ENCODE measurements at places on chromosomes 4 and X.

GRCh38 chr4:13821522-13821921 is 194.0 kb upstream of the BOD1L1 start:
- no peak overlapping the region for H3K4me3 ChIP-seq
- no peaks in the 10 kb centered on the region for H3K36me3 ChIP-seq
- H3K27me3 ChIP-seq: no peaks in the 10 kb centered on the region
- H3K4me1 ChIP-seq: no peaks in the 10 kb centered on the region
- H3K27ac ChIP-seq: no peak overlapping the region
- no peak for DNase-seq

DNA sequence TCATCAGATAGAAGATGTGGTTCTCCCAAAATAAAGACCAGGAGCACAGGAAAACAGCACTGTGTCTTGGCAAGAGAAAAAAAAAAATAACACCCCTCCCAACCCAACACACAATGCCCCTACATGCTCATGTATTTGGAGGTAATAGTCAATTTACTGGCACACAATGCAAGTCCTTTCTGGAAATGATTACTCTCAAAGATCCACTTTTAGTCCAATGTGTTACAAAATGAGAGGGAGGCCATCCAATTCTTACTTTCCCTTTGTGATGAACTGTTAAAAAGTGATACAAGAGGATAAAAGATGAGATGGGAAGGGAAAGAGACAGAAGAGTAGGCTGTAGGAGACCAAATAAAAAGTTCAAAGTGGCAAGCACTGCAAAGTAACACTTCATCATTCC is 180.3 kb upstream of the DKK2 start:
- H3K36me3 ChIP-seq: no peaks in the 10 kb centered on the region
- H3K4me3 ChIP-seq: no peak overlapping the region
- H3K27me3 ChIP-seq: no peaks in the 10 kb centered on the region
- H3K4me1 ChIP-seq: no peaks in the 10 kb centered on the region
- no peak overlapping the region for H3K27ac ChIP-seq

DNA sequence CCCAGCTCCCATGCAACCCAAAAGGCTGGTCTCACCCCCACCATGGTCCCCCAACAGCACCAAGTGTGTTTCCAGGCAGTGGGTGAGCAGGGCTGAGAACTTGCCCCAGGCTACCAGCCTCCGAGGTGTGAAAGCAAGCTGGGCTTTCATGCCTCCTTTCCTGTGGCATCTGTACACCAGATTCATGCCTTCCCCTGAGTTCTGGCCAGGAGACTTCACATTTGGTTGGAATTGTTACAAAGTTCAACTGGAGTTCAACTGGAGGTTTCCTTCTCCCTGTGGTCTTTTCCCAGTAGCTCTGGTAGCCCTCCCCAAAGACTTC is 77.6 kb upstream of the RAB40AL start:
- no peaks in the 10 kb centered on the region for H3K36me3 ChIP-seq
- no peak overlapping the region for H3K27ac ChIP-seq
- no peaks in the 10 kb centered on the region for H3K4me1 ChIP-seq
- no peaks in the 10 kb centered on the region for H3K27me3 ChIP-seq
- H3K4me3 ChIP-seq: no peak overlapping the region
- DNase-seq: no peak

GRCh38 chr4:179110356-179110755 is 1668.1 kb upstream of the AGA start:
- H3K27ac ChIP-seq: no peak overlapping the region
- H3K36me3 ChIP-seq: no peaks in the 10 kb centered on the region
- no peaks in the 10 kb centered on the region for H3K4me1 ChIP-seq
- DNase-seq: no peak

- H3K4me3 ChIP-seq: no peak overlapping the region
- no peak for DNase-seq
- no peaks in the 10 kb centered on the region for H3K36me3 ChIP-seq
- H3K27ac ChIP-seq: no peak overlapping the region
- H3K27me3 ChIP-seq: no peaks in the 10 kb centered on the region
Observed at GRCh38 chrX:2820136-2820771, 8.5 kb upstream of the GYG2 start.

DNA sequence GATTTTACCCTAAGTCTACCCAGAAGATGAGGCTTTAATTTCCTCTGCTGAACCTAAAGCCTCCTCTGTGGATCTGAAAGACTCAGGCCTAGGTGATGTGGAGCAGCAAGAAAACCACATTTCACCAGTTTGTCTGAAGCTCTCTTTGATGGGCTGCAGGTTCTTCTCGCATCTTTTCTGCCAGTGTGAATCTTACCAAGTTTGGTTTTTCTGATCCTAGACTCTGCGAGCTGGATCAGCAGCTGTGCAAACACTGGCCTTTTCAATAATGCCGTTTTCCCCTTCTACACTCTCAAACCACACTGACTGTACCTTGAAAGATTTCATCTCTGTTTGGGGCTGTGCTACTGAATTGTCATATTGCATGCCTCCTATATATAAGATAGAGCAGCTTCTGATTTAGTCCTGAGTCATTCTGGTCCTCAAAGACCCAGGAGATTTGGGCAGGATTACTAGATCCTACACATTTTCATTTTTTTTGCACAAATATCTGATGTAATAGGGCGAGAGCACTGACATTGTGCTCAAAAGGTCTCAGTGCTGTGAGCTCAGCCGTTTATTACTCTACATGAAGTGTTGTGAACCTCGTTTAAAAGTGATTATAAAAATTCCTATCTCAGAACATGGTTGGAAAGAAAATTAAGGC is 133.6 kb upstream of the FAM9C start:
- no peaks in the 10 kb centered on the region for H3K27me3 ChIP-seq
- H3K4me3 ChIP-seq: no peak overlapping the region
- H3K36me3 ChIP-seq: no peaks in the 10 kb centered on the region

GRCh38 chr4:127995776-127996175 is 30.6 kb downstream of the ABHD18 start:
- no peak overlapping the region for H3K4me3 ChIP-seq
- H3K36me3 ChIP-seq: no peaks in the 10 kb centered on the region
- DNase-seq: peak; percentile 8
- no peak overlapping the region for H3K27ac ChIP-seq
- H3K4me1 ChIP-seq: no peaks in the 10 kb centered on the region
